ENCODE measurements at places on chromosomes 7 and 10.
A peak's percentile ranks its signal among the peaks of the same experiment; 100 is the strongest.

DNA sequence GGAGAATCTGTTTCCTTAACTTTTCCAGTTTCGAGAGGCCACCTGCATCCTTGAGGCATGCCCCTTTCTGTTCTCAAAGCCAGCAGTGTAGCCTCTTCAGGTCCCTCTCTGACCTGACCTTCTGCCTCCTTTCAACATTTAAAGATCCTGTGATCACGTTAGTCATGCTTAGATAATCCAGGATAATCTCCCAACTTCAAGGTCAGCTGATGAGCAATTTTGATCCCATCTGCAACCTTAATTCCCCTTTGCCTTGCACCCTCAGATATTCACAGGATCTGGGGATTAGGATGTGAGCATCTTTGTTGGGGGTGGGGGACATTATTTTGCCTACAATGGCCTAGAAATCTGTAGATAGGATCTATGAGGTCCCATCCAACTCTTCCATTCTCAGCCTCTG, 8.0 kb downstream of the HKDC1 start:
- DNase-seq: no peak

DNA sequence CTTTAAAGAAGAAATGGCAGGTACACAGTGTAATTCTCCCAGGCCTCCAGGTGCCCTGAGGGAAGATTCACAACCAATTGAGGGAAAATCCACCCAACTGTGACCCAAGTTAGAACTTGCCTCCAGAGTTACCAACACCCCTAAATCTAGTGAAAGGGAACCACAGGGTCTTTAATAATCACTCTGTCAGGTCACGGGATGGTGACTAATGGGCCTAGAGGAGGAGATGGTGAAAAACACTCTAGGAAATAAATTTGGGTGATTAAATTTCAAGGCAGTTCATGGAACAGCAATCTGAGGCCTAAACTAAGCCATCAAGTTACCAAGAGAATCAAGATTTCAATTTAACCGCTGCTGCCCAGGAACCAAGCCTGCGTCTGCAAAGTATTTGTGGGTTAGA, 26.7 kb upstream of the SLF2 start:
- DNase-seq: no peak

GRCh38 chr10:95850791-95851190, 57.0 kb upstream of the CC2D2B start:
- DNase-seq: no peak

DNA sequence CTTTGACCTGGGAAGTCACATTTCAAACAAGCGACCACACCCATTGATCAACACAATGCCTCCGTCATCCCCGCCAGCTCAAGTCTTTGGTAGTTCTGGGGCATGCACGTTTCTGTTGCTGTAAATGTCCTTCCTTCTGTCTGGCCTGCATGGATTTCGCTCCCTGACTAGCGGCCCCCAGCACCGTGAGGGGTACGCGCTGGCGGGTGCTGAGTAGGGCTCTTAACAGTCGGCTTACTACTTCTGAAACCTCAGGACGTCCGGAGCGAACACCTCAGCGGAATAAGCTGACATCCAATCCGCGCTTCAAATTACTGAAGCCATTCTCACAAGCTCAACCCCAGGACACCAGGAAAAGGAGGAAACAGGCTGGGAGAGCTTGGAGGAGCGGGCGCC, 505 bp downstream of the NUDCD3 start:
- no peak for DNase-seq

DNA sequence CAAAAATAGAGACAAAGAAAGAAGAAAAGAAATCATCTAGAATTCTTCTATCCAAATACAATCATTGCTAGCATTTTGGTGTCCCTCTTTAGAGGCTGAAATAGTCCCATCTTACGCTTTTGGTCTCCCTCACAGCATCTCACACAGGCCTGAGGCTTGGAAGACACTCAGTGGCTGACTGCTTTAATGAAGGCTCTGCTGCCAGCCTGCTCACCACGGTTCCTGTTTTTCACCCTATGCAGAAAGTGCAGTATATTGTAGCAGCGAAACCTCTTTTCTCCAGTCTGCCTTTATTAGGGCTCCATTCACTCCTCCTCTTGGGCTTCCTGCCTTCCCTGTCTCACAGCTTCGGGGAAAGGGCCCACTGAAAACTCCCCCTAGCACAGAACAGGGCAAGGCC, 102.2 kb downstream of the JCAD start:
- DNase-seq: no peak

GRCh38 chr10:28800144-28800543, 122.8 kb downstream of the BAMBI start:
- no peak for DNase-seq

GRCh38 chr7:139453673-139454321, 29.7 kb downstream of the KLRG2 start:
- no peak for DNase-seq

- no peak for DNase-seq
These were observed 66.1 kb downstream of the CREM start for GRCh38 chr10:35192645-35193249.

DNA sequence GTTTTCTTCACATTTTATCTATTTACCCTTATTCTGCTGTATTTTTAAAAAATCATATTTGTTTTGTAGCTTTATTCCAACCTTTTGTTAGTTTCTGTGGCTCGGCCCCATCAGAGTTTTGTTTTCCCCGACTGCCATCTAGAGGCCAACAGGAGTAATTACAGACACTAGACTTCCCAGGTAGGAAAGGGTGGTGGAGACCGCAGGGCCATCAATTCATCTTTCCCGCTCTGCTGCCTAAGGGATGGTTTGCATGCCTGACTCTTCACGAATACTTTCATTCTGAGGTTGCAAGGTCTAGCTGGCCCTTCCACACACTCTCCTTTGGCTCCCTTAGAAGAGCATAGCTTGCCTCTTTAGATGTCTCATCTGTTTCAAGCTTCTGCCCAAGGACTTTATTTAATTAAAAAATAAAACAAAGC, 38.3 kb downstream of the LYZL2 start:
- peak; percentile 39 for DNase-seq

- no peak for DNase-seq
These were observed 16.3 kb upstream of the ORAI2 start for GRCh38 chr7:102417105-102417504.

- no peak for DNase-seq
These were observed at the start of gene FGF8 for GRCh38 chr10:101775273-101776160. Gene FGF8 (minus strand): TSS chr10:101776114. CDS start chr10:101775900, 214 bp downstream.

- DNase-seq: no peak
These were observed 8.1 kb upstream of the RABGEF1 start for GRCh38 chr7:66732439-66732838.

DNA sequence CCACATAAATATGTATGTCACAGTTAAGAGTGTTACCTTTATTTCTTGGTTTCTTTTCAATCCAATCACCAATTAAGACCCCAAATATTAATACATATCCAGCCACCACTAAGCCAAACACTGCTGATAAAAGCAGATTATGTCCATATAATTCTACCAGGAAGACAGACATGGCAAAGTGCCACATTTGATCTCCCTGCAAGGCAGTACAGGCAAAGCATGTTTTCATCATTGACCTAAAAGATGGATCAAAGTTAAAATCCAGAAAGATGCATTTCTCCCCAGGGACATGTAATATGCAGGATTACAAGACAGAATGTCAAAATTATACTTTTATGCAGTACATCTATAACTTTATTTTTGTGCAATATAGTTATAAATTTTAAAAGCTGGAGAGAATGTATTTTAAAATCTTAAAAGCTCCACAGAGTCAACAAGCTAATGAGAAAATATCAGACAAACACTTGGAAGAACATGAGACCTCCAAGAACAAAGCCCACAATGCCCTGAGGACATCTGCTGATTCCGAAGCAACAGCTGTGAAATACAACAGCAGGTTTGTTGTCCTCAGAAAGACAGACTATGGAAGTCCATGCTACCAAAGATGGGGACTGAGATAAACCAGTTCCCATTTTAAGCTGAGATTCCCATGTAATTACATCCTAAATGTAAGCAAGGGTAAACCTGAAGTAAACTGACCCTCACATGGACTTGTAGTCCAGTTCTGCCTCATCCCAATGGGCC, 54.5 kb upstream of the TOMM7 start:
- DNase-seq: no peak

DNA sequence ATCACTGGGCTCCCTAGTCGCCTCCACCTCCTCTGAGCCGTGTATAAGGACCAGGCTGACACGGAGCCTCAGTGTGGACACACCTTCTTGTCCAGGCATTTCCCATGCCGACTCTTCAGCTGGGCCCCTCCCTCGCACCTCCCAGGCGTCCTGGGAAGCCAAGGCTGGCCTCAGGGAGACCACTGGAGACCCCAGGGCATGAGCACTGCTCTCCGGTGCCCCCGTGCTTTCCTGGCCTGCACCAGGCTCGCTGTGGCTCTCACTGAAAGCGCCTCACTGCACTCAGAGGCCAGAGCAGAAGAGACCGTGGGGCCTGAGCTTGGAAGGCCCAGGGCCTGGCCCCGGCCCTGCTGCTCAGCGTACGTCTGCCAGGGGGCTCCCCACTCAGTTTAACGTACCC, 31.4 kb downstream of the LRRC27 start:
- DNase-seq: no peak

DNA sequence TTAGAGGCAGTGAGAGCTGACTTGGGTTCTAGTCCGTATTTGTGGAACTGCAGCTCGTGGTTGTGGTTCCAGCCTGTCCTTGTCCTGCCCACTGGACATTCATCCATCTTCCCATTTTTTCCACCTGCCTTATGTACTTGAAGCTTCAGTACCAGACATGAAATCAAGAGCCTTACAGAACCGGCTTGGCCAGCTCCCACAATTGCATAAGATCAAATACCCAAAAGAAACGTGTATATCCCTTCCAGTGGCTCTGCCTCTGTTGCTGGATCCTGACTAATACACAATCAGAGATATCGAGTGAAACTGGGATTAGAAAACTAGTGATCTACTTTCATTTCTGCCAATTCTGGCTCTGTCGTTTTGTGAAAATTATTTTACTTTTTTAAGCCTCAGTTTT, 23.8 kb upstream of the LIPA start:
- DNase-seq: no peak

GRCh38 chr10:31457858-31458257, 138.8 kb downstream of the ZEB1 start:
- DNase-seq: no peak

GRCh38 chr7:107534139-107534538, 29.6 kb downstream of the COG5 start:
- no peak for DNase-seq

DNA sequence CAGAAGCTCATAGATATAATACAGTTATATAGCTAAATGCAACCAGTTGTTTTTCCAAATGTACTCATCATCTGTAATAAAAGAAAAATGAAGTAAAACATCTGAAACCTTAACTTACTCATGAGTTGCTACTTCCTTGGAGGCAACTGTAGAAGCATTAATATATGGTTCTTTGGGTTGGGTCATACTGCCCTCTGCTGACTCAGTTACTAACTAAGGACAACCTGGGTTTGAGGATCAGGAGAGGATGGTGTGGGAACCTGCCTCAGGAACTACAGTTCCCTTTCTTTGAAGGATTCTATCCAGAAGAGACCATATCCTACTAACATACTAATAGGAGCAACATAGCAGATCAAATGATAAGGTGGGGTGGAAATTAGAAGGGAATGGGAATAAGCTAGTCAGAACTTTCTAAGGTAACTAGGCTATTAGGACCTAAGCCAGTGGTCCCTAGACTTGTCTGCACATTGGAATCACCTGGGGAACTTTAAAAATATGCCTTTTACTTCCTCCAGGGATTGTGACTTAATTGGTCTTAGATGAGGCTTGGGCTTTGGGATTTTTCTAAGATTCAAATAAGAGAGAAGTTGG, 20.7 kb downstream of the COX15 start:
- peak; percentile 24 for DNase-seq

DNA sequence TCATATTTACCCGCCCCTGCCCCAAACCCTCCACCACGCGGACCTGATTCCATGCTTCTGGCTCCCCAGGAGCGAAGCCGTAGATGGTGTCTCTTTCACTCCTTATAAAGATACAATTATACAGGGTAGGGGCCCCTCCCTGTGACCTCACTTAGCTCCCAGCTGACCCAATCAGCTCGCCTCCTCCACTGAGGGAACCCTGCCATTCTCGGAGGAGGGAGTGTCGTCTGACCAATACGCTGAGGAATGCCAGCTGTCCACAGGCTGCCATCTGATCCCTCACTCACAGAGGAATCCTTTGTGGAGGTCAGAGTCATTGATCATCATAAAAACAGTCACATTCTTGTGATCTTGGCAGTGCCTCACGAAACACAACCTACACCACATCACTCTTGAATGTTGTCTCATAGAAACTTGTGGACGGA, 67.5 kb upstream of the INSIG1 start:
- DNase-seq: no peak

DNA sequence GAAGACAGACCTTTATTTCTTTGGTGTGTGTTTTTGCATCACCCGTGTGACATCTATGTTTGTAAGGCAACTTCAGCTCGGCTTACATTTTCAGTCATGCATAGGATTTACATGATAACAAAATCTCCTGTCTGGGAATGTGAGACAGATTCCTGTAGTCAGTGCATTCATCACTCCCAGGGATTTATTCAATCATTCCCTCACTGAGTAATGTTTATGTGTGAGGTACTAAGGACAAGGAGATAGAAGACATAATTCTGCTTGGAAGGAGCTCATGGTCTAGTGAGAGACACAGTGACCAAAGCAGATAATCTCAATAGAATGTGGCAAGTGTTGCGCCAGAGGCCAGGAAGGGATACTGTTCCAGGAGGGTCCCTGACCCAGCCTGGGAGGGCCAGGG, 35.2 kb upstream of the BMPER start:
- no peak for DNase-seq

DNA sequence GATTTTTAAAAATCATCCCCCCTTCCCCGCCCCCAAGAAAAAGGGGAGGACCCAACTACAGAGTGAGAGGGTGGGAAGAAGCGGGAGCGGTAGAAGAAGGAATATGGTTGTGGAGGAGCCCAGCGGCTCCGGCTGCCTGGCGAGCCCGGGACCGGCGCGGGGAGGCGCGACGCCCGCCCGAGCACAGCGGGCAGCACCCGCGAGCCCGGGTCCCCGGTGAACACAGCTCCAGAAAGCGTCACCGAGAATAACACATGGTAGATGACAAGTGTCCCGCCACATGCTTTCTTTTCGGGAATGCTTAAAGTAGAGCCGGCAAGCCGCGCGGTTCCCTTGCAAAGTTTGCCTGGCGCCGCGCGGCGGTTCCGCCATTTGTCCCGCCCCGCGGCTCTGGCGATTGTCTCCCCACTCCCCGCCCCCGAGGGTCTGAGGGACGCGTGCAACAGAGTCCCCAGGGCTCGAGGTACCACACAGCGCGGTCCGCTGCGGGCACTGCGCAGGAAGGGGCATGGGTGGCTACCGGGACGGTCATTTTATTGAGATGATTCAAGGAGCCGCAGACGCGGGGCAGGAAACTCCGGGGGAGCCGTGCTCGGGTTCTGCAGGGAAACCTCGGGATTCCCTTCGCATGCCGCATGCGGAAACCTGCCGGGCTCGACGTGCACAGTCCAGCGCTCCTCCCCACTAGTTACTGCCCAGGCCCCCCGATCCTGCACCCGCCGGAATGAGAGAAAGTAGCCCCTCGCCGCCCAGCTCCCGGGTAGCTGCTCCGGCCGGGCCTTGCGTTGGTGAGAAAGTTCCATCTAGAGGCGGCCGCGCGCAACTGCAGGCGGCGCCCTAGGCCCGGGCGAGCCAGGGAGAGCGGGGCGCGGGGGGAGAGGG, 781 bp upstream of the GRM8 start:
- DNase-seq: peak; percentile 74

Data from stimulated activated naive CD8-positive, alpha-beta T cell treated with anti-CD3 and anti-CD28 coated beads, Interleukin-15, Interleukin-2, amounts not matched to agents 100 U/mL and 50 U/mL, for 24 hours (primary cell).